Dermis blood vessel endothelial cell (primary cell): ENCODE measurements at places on chromosomes 6 and 20. TPM values are rescaled to one million over a fixed set of nuclear protein-coding genes. Genes with fewer than 3 reads are reported as not detected.
A peak's percentile ranks its signal among the peaks of the same experiment; 100 is the strongest.

The FITM2 gene
- 7.5 and 9.1 TPM in 2 replicates for total RNA-seq

The TENT5A gene
- 1.5 TPM in 2 replicates for total RNA-seq

DNA sequence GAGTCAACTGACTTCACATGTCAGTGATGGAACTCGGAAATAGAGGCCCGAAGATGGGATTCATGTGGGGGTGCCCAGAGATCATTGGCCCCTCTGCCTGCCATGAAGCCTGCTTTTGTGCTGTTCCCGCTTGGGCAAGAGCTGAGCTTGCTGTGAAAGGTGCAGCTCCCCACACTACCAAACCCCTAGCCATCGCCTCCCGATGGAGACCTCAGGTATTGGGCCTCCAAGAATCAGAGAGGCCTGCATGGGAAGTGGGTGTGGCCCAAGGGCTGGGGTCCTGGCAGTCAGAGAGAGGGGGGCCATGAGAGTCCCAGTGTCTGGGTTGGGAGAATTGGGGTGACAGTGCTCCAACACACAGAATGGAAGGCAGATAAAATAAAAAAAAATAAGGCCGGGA lies 160.9 kb downstream of the SOD2 start:
- DNase-seq = no peak

GRCh38 chr6:72850040-72850439 lies 228.2 kb downstream of the KCNQ5 start:
- DNase-seq = no peak

DNA sequence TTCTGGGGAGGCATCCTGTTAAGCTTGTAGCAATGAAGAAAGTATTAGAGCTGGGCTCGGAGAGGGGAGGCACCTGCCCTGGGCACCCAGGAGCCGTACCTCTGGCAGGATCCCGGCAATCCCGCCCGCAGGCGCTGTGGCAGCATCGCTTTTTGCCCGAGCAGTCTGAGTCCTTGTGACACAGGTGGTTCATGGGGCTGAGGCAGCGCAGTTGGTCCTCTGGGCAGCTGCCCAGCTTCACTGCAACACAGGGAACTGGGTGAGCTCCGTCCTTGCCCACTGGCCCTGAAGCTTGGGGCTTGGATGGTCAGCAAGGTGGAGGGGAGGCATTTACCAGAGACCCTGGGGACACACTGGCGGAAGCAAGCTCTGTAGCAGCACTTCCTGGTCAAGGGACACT lies 4.7 kb downstream of the WFDC5 start:
- DNase-seq = no peak

DNA sequence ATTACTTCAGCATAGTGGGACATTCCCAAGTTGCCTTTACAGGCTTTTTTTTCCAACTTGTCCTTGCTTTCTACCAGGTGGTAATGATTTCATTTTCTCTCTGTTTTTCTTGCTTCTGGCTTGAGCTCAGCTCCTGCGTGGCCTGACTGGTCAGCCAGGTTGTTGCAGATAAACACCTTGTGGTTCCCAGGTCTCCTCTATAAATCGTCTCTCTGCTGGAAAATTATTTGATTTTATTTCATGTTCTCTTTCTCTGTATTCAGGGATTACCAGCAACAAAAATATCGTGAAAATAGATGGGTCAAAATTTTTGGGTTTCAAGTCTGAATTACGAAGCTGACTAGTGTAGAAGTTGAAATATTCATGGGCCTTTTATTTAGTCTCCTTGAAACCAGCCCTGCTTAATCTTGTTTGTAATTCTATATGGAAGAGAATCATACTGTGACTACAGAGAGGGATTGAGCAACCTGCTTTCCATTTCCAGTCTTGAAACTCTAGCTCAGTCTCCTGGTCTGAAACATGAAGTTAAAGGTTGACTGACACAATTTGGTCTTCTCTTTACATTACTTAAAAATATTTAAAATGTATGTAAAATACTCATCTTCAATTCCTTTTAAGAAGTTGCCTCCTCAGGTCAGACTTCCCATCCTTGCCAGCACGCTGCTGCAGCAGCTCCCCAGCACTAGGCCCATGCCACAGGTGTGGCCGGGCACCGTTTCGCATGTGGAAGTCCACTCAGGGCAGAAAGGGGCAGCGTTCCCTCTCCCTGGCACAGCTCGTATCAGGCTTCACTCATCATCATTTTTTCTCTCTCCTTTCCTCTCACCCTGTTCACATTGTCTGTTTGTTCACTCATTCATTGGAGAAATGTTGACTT lies 7.1 kb downstream of the DUSP22 start:
- DNase-seq = no peak

DNA sequence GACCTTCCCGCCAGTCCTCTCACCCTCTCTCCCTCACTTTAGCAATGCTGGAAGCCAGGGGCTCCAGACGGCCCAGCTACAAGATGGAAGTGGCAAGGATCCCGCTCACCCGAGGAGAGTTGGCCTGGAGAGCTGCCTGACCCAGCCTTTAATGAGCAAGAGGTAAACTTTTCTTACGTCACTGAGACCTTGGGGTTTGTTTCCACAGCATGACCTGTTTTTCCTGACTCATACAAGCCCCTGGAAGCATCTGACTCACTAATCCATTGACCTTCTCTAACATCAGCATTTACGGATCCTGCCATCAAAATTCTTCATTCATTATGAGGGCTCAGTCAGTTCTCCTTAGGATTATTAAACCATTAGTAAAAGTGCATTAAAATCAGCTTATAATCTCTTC lies 120.4 kb downstream of the MYLK4 start:
- DNase-seq = peak; percentile 93

- DNase-seq = no peak
These were observed 18.2 kb downstream of the AKAP12 start for GRCh38 chr6:151257985-151258445.
